ENCODE measurements at places on chromosomes 6 and 20.

DNA sequence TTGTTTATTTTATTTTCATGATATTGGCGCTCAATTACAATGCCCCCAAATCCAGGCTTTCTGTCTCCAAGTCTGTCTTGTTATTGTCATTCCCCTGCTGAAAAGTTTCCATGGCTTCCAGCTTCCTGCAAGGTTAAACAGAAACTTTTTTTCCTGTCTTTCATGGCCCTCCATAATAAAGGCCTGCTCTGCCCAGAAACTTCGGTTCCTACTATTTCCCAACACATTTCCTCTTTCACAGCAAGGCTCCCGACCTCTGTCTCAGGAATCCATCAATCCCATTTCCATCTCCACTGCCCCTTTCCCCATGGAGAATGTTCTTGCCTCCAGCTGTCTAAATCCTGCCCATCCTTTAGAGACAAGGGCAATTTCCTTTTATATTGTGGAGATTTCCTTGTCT is 365.2 kb upstream of the JARID2 start:
- no peak for DNase-seq

DNA sequence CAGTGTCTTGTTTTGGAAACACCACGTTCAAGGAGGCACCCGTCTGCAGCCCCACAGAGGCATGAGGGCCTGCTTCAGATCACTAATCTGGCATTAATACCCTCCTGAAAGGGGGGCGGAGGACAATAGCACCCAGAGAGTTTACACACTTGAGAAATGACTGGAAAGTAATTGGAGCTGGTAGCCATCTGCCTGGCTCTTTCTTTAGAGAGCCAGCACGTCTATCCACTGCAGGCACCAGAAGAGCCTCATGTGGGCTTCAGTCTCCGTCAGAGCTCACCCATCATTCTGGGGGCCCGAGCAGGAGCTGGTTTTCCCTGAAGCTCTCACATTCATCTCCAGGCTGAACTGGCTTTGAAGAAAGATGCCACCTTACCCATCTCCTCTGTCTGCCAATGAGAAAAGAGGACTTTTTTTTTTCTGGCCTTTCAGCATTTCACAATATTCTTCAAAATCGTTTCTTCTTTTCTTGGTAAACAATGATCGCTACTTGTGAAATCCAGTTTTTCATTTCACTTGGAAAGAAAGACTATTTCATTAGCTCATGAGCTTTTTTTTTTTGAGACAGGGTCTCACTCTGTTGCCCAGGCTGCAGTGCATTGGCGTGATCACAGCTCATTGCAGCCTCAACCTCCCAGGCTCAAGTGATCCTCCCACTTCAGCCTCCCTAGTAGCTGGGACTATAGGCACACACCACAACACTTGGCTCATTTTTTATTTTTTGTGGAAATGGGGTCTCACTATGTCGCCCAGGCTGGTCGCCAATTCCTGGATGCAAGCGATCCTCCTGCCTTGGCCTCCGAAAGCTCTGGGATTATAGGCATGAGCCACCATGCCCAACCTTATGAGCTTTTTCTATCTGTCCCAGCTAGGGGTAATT is 124.7 kb upstream of the ZNF217 start:
- no peak for DNase-seq

GRCh38 chr6:146041282-146041681 is 12.4 kb downstream of the GRM1 start:
- no peak for DNase-seq

GRCh38 chr6:163092876-163093275 is 321.6 kb upstream of the QKI start:
- DNase-seq: no peak

- DNase-seq: no peak
Observed at GRCh38 chr6:15854826-15855710, 192.2 kb upstream of the DTNBP1 start.

DNA sequence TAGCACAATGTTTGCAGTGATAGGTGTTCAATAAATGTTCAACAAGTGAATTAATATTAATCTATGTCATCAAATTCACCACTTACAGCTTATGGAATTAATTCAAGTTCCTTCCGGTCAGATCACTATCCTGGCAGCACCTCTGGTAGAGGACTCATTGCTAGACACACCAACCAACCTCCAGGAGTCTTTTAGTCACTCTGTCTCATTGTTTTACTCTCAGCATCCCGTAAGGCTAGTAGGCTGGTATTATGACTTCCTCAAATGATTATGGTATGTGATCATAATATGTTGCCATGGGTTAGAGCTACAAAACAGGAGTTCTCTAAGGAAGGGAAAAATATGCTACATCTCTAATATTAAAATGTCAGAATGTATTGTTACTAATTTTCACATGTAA is 21.7 kb upstream of the MMS22L start:
- DNase-seq: no peak

DNA sequence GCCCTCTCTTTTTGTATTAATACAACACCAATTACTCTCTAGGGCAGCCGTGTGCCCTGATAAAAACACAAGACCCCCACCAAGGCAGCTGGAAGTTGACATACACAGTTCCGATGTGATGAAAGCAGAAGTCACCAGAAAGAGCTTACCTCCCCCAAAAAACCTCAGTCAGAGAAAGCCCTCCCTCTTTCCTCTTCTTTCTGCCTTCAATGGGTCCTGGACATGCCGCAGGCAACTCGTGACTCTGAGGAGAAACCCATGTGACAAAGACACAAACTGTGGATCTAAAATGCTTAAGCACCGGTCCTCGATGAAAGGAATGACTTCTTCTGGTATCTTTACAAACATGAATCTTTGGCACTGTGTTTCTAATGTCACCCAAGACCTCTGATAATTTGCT is 117.7 kb upstream of the CCDC28A start:
- no peak for DNase-seq

GRCh38 chr6:19753826-19754225 is 83.3 kb upstream of the ID4 start:
- DNase-seq: no peak

- DNase-seq: no peak
Observed at GRCh38 chr20:41369673-41370072, 3.1 kb upstream of the EMILIN3 start.

DNA sequence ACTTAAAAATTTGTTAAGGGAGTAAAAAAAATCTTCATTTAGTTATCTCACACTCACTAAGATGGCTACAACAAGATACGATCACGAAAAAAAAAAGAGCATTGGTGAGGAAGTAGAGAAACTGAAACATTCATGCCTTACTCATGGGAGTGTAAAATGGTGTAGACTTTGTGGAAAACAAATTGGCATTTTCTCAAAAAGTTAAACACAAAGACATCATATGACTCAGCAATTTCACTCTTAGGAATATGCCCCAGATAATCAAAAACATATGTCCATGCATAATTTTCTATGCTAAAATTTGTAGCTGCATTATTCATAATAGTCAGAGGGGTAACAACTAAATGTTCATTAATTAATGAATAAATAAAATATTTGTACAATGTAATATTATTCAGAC is 120.9 kb upstream of the IRAK1BP1 start:
- DNase-seq: no peak

Data from NCI-H1436 treated with DMSO at 0.1 percent for 48 hours (cell line).